ENCODE measurements at places on chromosomes 1 and 21.

DNA sequence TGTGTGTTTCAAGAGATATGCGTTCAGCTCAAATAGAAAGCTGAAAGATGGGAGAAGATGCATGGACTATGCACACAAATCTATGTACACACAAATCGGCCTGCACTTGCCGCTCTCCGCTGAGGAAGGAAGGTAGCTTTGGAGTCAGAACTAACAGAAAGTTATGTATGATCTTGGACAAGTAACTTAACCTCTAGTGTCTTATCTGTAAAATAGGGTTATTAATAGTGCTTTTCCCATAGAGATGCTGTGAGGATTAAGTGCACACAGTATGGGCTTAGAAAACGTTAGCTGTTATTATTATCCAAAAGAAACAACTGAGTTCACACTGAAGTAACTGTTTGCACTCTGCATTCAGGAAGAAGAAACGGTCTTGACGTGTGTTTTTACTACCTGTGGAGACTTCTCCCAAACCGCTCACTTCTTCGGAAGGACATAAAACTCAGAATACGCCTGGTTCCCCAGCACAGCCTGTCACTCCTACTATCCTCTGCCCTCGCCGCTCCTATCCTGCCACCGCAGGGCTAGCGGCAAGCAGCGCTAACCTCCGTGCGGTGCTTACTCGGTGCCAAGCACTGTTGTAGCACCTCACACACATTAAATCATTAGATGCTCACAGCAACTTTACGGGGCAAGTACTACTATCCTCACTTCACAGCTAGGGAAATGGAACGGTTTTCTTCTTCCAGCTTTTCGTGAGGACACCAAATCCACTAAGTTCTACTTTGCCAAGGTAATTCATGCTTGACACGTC, 1.3 kb downstream of the TGFBR3 start:
- DNase-seq = peak; percentile 50

GRCh38 chr1:182175361-182175931, 113.9 kb upstream of the ZNF648 start:
- DNase-seq = peak; percentile 94

GRCh38 chr1:219639876-219640577, 27.1 kb upstream of the ZC3H11B start:
- no peak for DNase-seq

GRCh38 chr1:180928331-180929230, 15.9 kb downstream of the KIAA1614 start:
- DNase-seq = peak; percentile 92

GRCh38 chr1:165900576-165901380, 73.4 kb downstream of the UCK2 start:
- no peak for DNase-seq

DNA sequence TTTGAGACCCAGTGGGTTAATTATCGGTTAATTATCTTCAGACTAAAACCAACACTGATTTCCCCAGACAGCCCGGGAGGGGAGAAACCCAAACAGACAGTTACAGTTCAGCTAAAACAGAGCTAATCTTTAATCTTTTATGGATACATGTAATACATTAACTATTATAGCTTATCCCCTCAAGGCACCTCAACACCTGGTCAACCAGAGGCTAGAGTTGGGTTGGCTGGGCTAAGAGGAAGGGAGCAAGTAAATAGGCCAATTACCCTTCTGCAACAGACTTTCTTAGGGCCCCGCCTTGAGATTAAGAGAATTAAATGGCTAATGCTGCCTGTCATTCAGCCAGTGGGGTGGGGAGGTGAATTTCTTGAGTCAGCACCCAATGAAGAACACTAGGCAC, 6.6 kb upstream of the MED18 start:
- DNase-seq = no peak

GRCh38 chr1:27348861-27349783, 7.3 kb downstream of the SYTL1 start:
- DNase-seq = peak; percentile 74

- DNase-seq = no peak
These were observed 20.5 kb upstream of the SMYD3 start for GRCh38 chr1:246527402-246528088.

DNA sequence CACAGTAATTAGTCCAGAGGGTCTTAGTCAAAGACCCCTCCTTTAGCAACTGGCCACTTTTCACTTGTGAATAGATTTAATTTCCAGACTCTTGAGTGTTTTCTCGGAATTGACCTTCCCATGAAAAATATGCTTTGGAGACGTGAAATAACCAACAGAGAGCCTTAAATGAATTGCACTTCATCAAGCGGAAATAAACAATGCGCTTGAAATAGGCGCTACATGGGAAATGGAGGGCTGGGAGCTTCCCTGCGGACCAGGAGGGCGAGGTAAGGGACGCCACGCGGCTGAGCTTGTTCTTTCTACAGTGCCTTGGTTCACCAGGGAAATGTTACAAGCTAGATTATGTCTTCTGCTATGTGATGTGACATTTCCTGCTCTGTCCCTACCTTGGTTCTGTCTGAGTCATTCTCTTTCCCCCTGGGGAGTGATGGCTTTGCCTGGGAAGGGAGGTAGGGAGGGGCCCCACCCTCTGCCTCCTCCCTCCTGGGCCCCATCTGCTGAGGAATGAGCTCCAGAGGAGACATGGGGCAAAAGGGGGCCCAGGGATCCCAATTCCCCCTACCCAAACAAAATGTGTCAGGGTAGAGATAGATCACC, 619.3 kb downstream of the PTPRU start:
- no peak for DNase-seq

DNA sequence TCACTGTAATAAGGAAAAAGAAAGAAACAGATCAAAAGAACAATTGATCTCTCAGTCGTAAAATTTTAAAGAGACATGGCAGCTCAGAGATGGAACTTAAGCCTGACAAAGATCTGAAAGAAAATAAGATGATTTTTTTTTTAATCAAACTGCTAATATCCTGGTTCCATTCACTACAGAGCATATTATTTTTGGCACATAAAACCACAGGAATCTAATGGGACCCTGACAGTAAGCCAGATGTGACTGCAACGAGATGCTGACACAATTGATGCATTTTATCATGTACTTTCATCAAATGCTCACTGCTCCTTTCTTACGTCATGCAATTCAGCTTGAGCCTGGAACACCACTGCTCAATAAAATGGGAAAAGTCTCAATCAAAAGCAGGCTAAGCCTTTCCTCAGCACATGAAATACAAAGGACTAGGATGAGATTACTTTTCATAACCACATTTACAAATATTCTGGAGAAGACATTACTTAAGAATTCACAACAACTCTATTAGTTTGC, 16.6 kb downstream of the GPATCH2 start:
- no peak for DNase-seq

DNA sequence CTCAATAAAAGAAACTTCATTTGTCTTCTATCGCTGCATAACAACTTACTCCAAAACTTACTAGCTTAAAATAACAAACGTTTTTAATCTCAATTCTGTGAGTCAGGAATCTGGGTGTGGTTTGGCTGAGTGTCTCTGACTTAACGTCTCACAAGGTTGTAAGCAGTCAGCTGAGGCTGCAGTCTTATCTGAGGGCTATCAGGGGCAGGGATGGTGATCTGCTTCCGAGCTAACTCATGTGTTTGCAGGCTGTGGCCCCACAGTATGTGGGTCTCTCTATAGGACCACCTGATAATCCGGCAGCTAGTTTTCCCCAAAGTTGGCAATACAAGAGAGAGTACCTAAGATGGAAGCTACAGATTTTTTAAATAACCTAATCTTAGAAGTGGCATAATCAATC, 234.2 kb upstream of the FGGY start:
- DNase-seq = no peak

DNA sequence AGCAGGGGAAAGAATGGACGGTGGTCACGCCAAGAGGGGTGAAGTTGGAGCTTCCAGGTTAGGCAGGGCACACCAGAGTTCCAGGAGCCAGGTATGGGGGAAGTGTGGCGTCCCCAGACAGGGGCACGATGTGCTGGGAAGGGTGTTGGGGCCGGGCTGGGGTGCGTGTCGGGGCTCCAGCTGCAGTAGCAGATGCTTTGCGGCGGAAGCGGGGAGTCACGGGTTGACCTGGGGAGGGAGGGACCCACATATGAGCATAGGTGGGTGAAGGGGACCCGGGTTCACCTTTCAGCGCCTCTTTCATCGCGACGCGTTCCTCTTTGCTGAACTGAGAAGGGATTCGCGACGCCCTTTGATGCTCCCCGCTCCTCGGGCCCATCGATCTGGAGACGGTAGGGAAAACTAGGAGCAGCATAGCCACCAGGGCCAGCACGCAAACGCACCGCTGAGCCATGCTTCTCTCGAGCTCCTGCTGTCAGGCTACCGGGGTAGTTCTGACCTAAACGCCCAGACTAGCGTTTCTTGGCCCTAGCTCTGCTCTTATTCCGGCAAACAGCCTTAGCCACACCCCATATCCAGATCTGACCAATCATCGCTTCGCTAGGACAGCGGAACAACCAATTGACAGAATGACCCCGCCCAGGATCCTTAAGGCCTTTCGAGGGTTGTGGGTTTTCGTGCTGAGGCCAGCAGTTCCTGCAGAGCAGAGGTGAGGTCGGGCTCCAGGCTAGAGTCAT, at the start of gene PM20D1:
Gene PM20D1 (minus strand): TSS at position 514 of the 737 bp plus-strand sequence. CDS start 60 bp downstream, at position 454.
- DNase-seq = no peak

GRCh38 chr1:76501586-76502219, 365.6 kb upstream of the ST6GALNAC5 start:
- DNase-seq = no peak

DNA sequence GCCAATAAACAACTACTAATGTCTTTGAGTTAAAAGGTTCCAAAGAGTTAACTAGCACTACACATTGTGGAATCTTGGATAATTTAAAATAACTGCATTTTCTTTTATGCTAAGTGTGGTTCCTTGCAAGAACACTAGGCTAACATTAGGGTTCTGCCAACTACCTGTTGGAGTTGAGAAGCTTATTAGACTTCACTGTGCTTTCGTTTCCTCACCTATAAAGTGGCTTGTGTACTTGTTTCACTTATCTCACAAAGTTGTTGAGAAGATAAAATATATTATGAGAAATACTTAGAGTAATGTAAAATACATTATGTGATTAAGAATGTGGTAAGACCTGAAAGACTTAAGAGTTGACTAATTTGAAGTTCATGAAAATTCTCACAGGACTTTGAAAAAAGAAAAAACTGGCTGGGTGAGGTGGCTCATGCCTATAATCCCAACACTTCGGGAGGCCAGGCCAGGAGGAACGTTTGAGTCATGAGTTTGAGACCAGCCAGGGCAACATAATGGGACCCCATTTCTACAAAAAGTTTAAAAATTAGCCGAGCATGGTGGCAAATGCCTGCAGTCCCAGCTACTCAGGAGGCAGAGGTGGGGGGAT, 5.6 kb upstream of the RRAGC start:
- no peak for DNase-seq

- DNase-seq = no peak
These were observed 235.0 kb upstream of the NFIA start for GRCh38 chr1:60847391-60847790.

GRCh38 chr1:164953815-164954214, 394.8 kb downstream of the PBX1 start:
- DNase-seq = no peak

DNA sequence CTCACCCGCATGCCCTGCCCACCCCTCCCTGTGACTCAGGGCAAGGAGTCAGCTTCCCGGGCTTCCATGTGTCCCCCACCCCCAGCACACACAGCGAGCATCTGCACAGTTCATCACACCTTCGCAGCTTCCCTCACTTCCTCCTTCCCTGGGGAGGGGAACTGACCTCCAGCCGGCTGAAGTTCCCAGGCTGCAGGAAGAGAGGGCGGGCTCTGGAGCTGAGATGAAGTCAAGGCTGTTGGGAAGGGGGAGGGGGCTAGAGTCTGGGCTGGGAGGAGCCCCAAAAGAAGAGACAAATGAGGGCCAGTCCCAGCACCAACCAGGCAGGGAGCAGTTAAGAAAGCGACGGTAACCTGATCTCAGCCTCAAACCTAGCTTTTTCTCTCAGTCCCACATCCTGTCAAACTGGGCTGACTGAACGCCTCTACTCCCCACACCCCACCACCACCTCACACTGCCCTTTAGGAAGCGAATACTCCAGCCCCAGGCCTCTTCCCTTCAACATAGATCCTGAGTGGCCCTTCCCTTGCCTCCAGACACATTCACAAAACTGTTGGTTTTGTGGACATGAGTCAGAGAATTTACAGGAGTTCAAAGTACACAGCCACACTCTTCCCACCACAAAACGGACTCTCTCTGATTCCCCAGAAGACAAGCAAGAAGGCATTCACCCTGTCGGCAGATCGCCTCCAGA, 1.8 kb downstream of the RHOC start:
- DNase-seq = peak; percentile 94

DNA sequence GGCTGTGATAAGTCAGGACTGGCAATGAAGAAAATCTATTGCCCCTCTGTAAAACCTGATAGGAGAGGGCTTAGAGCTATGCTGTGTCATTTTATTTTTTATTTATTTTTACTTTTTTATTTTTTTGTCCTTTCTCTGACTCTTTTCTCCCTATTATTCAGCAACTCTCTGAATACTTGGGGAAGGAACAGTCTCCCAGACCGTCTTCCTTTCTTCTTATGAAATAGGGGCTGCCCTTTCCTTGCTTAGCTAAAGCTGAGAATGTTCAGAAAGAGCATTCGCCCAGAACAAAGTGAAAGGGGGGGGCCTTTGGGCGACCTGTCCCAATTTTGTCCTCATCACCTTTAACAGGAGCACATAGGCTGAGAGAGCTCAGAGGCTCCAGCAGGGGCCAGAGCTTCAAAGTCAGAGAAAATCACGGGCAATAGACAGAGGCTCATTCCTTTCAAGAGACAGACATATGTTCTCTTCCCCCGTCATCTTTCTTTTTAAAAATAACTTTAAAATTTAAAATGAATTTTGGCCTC, 80.9 kb downstream of the RNF220 start:
- no peak for DNase-seq

DNA sequence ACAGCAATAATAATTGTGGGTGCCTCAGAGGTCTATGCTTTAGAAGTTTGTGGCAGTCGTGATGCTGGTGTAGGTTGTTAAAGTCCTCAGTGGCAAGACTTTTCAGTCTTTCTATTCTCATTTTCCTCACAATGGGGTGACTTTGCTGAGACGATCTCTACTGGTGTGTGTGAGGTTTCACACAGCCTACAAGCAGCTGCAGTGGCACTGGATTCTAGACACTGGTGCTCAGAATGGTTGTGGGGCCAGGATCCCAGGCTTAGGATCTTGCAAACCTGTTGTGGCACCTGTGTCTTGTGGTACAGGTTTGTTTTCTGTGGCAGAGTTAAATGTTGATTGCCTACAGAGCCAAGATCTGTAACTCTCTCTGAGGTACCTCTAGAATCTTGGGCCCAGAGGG, 581.2 kb downstream of the PTPRC start:
- DNase-seq = no peak

DNA sequence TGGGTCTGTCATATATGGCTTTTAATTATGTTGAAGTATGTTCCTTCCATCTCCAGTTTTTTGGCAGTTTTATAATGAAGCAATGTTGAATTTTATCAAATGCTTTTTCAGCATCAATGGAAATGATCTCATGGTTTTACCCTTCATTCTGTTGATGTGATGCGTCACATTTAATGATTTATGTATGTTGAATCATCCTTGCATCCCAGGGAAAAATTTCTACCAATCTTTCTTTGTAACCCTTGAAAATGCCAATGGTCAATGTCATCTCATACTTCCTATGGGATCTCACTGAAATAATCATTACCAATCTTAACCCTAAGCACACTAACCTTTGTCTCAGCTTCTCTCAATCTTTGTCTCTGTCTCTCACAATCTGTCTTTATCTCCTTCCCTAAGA, 1004.0 kb downstream of the KCNT2 start:
- no peak for DNase-seq

All from NCI-H510A treated with DMSO at 0.1 percent for 48 hours (cell line).